ENCODE measurements at places on chromosomes 13 and 19.
A peak's percentile ranks its signal among the peaks of the same experiment; 100 is the strongest.

- DNase-seq: no peak
- H3K4me1 ChIP-seq: peaks cover 6% of the 10 kb centered on the region
- no peaks in the 10 kb centered on the region for H3K27me3 ChIP-seq
- H3K4me3 ChIP-seq: no peak overlapping the region
Observed at GRCh38 chr13:20571676-20572075, 4.7 kb downstream of the IFT88 start.

- H3K4me1 ChIP-seq: peaks cover 4% of the 10 kb centered on the region
- no peak for DNase-seq
- H3K27me3 ChIP-seq: no peaks in the 10 kb centered on the region
- no peak overlapping the region for H3K27ac ChIP-seq
- H3K4me3 ChIP-seq: no peak overlapping the region
Observed at GRCh38 chr13:102852556-102852955, 6.7 kb downstream of the ERCC5 start.

DNA sequence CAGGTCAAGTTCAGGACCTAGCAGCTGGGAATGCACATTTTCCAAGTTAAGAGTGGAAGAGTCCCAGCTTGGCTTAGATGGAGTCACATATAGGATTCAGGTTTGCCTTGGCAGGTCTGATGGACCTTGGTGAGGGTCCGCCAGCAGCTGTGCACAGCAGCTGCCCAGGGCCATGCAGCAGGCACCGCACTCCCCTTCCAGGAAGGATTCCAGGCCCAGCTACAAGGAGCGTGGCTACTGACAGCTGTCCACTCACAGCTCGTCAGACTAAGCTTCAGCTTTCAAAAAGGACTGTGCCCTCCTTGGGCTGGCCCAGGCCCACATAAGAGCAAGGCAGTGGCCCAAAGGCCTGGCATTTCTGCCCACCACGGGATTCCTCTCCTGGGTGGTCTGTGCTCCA is 68.4 kb downstream of the ALOX5AP start:
- H3K4me1 ChIP-seq: peaks cover 10% of the 10 kb centered on the region
- peak overlapping the region; percentile 48 for H3K27ac ChIP-seq
- H3K36me3 ChIP-seq: no peaks in the 10 kb centered on the region
- H3K27me3 ChIP-seq: no peaks in the 10 kb centered on the region
- peak overlapping the region; percentile 63 for H3K4me3 ChIP-seq

- no peak within 1 kb of the TSS for H3K4me3 ChIP-seq
- H3K36me3 ChIP-seq: no peaks in the 10 kb centered on the region
- DNase-seq: no peak
- no peak within 1 kb of the TSS for H3K27ac ChIP-seq
- H3K4me1 ChIP-seq: no peaks in the 10 kb centered on the region
- H3K27me3 ChIP-seq: no peaks in the 10 kb centered on the region
Observed at GRCh38 chr13:42781352-42781751, at the start of gene FAM216B. Gene FAM216B, plus strand, starts transcription at chr13:42781584. Its CDS starts 2,484 bp downstream, at chr13:42784068.

DNA sequence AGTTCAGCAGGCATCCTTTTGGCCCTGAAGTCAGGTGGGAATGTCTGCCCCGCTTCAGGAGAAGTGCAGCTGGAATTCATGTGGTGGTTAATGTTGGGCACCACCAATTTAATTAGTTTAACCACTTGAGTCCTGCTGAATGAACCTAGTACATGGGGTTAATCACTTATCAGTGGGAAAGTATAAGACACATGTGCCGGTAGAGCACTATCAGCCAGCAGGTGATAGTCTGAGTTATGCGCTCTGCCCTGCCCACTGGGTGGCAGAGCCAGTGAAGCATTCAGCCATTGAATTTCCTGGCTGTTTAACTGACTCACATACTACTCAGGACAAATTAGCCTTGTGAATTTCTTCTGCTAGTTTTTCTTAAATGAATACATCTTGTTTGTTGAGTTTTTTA is 789.7 kb upstream of the PRR20A start:
- no peaks in the 10 kb centered on the region for H3K36me3 ChIP-seq
- no peak overlapping the region for H3K4me3 ChIP-seq
- H3K27ac ChIP-seq: no peak overlapping the region
- no peak for DNase-seq

GRCh38 chr19:57566396-57567265 is 7.0 kb upstream of the ZNF550 start:
- no peaks in the 10 kb centered on the region for H3K27me3 ChIP-seq
- no peak for DNase-seq
- H3K27ac ChIP-seq: no peak overlapping the region
- H3K4me3 ChIP-seq: no peak overlapping the region

- H3K36me3 ChIP-seq: no peaks in the 10 kb centered on the region
- no peak overlapping the region for H3K4me3 ChIP-seq
- DNase-seq: no peak
- no peak overlapping the region for H3K27ac ChIP-seq
Observed at GRCh38 chr13:83975655-83976165, 93.4 kb upstream of the SLITRK1 start.

All from esophagus squamous epithelium (tissue), 5 donors.